ENCODE measurements at places on chromosomes 3 and 15.

DNA sequence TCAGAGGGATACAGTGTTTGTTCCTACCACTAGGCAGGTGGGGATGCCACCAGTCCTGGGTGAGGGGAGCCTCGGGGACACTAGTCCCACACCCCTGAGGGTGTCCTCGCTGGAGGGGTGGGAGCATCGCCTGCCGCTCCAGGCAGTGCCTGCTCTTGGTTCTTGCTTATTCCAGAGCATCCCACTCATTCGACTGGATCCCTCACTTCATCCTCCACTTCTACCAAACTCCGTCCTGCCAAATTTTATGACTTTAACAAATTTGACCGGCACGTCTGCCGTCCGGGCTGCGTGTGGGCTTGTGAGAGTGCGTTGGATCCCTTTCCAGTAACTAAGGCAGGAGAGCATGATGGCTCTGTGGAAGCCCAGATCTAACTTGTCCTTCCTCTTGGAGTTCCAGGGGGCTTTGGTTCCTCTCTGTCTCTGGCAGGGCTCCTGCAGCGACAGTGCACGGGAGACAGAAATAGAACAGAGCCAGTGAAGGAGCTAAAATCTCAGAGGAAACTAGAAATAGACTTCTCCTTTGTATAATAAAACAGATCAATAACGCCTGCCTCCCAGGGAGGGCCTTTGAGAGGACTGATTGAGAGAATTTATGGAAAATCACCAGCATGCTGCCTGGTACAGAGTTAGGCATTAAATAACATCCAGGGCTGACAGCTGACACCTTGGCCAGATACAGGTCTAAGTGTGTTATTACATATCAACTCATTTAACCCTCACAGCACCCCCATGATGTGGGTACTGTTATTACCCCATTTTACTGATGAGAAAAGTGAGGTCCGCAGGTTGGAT lies 34.5 kb downstream of the MGLL start:
- DNase-seq: no peak

- DNase-seq: no peak
These were observed 16.1 kb downstream of the NANOGP8 start for GRCh38 chr15:35068846-35069475.

DNA sequence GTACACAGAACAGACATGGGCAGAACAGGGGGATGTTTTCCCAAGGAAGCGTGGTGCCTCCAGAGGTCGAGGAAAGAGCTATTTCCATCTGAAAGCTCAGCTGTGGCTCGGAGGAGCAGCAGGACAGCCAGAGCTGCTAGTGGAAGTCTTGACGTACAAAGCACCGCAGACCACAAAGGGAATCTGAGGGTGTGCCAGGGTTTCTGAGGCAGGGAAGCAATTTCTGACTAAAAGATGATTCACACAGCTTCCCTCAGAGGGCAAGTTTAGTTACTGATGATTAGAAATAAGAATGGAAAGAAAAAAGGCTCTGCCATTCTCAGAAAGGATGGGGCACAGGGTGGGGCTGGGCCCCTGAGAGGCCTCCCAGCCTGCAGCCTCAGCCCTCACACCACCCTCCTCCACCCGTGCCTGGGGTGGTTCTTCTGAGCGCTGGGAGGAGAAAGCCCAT lies 45.8 kb upstream of the SEC13 start:
- no peak for DNase-seq

GRCh38 chr15:34355241-34355640 lies 11.8 kb downstream of the LPCAT4 start:
- DNase-seq: no peak

All from activated CD8-positive, alpha-beta memory T cell treated with anti-CD3 and anti-CD28 coated beads, Interleukin-2, amount 50 U/mL, for 4 hours (primary cell).